Right atrium auricular region (tissue), 2 donors: ENCODE measurements at places on chromosomes 1 and 21. TPM values are rescaled to one million over a fixed set of nuclear protein-coding genes. Genes with fewer than 3 reads are reported as not detected.

The PBX1 gene
- total RNA-seq = 37.4 TPM

The INAVA gene
- total RNA-seq = not detected

The RHD gene
- 0.59 TPM for total RNA-seq

The FAM151A gene
- 0.63 TPM for total RNA-seq

The DSCAM gene
- total RNA-seq = not detected

The LMX1A gene
- total RNA-seq = not detected

The FLG gene
- not detected for total RNA-seq

DNA sequence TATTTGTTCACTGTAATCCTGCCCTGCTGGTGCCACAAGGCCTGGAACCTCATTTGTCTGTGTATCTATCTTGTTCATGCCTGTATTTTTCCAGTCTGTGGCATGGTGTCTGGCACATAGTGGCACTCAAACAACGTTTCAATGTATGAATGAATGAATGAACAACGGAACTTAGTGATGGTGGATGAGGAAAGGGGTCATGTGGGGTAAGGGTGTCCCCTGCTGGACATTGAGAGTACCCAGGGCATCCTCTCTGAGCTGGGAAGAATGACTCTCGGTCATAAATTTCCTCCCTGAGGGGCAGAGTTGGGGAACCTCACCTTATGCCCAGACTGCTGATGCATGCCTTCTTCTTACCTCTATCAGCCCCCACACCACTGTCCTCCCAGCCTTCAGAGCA lies 18.9 kb upstream of the ZNF683 start:
- H3K4me3 ChIP-seq = no peak overlapping the region
- H3K36me3 ChIP-seq = no peaks in the 10 kb centered on the region
- no peaks in the 10 kb centered on the region for H3K4me1 ChIP-seq
- H3K27ac ChIP-seq = no peak overlapping the region
- DNase-seq = no peak
- no peaks in the 10 kb centered on the region for H3K27me3 ChIP-seq

DNA sequence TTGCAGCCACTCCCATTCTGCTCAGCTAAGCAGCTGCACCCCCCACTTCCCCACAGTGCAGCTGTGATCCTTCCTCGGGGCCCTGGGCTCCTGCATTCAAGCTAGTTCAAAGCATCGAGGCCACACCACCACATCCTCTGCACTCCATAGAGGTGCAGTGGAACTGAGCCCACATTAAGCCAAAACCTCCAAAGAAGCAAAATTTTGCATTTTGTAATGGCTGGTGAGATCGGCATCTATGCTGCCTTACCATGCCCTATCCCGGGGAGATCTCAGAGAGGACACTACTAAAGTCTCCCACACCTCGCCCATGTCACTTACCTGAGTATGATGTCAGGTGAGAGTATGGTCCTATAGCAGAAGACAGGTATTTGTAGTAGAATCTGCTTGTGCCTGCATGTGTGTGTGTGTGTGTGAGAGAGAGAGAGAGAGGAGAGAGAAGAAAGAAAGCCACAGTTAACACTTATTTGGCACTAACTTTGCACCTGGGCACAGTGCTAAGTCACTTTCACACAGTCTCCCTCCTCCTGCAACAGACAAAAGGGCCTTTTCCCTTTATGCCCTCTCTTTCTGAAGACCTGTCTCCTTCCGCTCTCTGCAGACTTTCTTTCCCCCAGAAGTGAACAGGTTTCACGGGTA lies 89.8 kb downstream of the KIF14 start:
- DNase-seq = no peak
- H3K27ac ChIP-seq = no peak overlapping the region
- H3K27me3 ChIP-seq = no peaks in the 10 kb centered on the region
- H3K36me3 ChIP-seq = no peaks in the 10 kb centered on the region
- H3K4me3 ChIP-seq = no peak overlapping the region

DNA sequence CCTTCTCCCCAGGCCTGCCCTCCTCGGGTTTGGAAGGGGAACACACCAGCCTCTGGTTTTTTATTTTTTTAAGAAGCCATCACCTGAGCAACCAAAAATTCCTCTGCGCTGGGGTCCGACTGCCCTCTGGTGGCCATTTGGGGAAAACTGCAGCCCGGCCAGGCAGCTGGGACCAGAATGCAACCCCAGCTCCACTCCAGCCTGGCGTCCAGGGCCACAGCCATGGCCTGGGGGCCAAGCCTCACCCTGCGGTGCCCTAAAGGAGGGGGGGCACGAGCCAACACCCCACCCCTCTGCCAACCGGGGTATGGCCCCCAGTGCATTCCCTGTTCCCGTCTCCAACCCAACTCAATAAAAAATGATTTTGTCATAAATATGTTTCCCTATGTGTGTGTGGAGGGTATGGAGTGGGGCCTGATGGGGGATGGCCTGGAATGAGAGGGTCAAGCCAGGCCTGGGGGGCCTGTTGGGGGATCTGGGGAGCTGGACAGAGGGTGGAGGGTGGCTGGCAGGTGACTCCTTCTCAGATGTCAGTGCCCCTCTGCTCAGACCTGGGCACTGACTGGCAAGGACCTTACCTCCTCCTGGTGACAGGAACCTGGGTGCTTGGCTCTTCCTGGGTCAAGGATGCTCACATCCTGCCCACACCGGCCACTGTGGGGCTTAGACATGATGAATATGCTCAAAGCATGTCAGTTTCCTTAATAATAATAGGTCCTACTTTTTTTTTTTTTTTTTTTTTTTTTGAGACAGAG lies 3.2 kb downstream of the GPR3 start:
- H3K27ac ChIP-seq = peak overlapping the region; percentile 34
- H3K4me1 ChIP-seq = peaks cover 56% of the 10 kb centered on the region
- peak; percentile 86 for DNase-seq
- H3K36me3 ChIP-seq = no peaks in the 10 kb centered on the region
- no peaks in the 10 kb centered on the region for H3K27me3 ChIP-seq
- no peak overlapping the region for H3K4me3 ChIP-seq

GRCh38 chr1:182627622-182628021 lies 23.4 kb upstream of the RGS16 start:
- H3K4me3 ChIP-seq = no peak overlapping the region
- H3K27ac ChIP-seq = no peak overlapping the region
- DNase-seq = no peak

- H3K27me3 ChIP-seq = no peaks in the 10 kb centered on the region
- DNase-seq = no peak
- H3K36me3 ChIP-seq = peaks cover 91% of the 10 kb centered on the region
- no peak overlapping the region for H3K4me3 ChIP-seq
- H3K4me1 ChIP-seq = no peaks in the 10 kb centered on the region
- H3K27ac ChIP-seq = no peak overlapping the region
Measured at GRCh38 chr1:109335091-109335490, 28.3 kb upstream of the MYBPHL start.

- no peaks in the 10 kb centered on the region for H3K36me3 ChIP-seq
- H3K4me3 ChIP-seq = no peak overlapping the region
- DNase-seq = peak; percentile 64
- H3K27ac ChIP-seq = no peak overlapping the region
- H3K4me1 ChIP-seq = no peaks in the 10 kb centered on the region
Measured at GRCh38 chr1:172449585-172450523, 6.0 kb upstream of the PIGC start.

GRCh38 chr1:228478326-228478725 lies 8.9 kb upstream of the RNF187 start:
- no peak overlapping the region for H3K27ac ChIP-seq
- H3K4me3 ChIP-seq = no peak overlapping the region
- H3K36me3 ChIP-seq = no peaks in the 10 kb centered on the region
- H3K27me3 ChIP-seq = no peaks in the 10 kb centered on the region
